ENCODE measurements at places on chromosomes 16 and 17.
A peak's percentile ranks its signal among the peaks of the same experiment; 100 is the strongest.

- DNase-seq, result no peak
Observed at GRCh38 chr16:30357085-30357714, 2.1 kb upstream of the CD2BP2 start.

GRCh38 chr16:64132190-64132589 is 989.7 kb downstream of the CDH11 start:
- DNase-seq, result no peak

GRCh38 chr16:83912519-83913244 is 13.8 kb downstream of the MLYCD start:
- no peak for DNase-seq

DNA sequence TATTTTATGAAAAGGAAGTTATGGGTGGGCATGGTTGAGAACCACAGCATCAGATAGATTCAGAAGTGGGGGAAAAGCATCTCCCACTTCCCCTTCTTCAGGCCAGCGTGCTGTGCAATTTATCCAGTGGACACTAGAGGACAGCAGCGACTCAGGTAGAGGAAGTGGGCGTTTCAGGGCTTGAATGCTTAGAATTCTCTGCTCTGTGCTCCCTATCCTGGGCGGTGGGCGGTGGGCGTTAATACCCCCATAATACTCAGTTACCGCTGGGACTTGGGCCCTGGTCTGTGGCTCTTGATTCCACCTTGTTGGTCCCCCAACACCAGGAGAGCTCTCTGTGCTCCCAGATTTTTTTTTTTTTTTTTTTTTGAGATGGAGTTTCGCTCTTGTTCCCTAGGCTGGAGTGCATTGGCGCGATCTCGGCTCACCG is 3.7 kb upstream of the LYZL6 start:
- DNase-seq, result peak; percentile 20

DNA sequence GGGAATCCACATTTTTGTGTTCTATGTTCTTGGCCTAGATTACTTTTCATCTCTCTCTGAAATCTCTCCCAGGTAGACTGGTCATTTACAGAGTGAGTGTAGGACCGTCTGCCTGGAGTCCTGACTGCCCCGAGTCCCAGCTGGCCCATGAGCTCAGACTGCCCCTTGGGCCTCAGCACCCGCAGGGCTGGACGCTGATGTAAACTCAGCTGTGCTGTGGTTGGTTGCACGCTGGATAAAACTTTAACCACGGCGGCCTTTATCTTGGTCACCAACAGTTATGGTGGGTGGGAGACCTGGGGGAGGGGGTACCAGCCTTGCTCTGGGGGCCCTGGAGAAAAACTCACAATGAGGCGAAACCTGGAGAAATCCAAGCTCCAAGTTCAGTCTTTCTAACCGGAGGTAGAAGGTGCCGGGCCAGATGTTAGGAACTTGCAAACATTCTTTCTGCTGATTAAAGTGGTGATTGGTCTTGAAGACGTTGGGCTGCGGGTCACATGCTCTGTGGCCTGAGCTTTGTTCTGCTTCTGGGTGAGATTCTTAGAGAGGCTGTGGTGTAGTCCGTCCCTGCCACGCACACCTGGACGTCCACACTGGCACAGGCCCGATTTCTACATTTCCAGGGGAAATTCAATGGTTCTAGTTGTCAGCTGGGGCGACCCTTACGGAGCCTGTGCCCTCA is 6.9 kb downstream of the METRNL start:
- DNase-seq, result no peak

DNA sequence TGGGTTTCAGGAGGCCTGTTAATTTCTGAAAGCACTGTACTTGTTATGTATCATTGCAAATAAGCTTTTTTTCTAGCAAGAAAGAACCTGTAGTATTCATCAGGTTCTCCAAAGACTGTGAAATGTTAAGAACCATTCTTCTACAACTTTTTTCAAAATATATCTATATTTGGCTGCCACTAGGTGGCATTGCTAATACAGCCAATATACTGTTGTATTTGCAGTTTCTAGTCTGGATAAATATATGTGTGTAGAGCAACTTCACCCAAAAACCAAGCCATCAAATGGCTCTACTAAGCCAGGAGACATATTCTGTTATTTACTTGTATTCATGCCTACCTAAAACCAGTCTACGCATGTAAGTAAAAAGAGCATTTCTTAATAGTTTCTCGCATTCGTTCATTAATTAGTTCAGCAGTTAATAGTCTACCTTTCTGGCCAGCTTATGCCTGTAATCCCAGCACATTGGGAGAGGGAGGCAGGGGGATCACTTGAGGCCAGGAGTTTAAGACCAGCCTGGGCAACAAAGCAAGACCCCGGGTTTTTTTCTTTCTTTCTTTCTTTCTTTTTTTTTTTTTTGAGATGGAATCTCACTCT is 39.5 kb downstream of the VMP1 start:
- peak; percentile 55 for DNase-seq

GRCh38 chr17:50182783-50183420 is 17.1 kb downstream of the SGCA start:
- no peak for DNase-seq

- peak; percentile 94 for DNase-seq
Observed at GRCh38 chr17:38464723-38465390, 36.6 kb downstream of the ARHGAP23 start.

- peak; percentile 96 for DNase-seq
Observed at GRCh38 chr16:51151961-51152663, 1.0 kb upstream of the SALL1 start.

DNA sequence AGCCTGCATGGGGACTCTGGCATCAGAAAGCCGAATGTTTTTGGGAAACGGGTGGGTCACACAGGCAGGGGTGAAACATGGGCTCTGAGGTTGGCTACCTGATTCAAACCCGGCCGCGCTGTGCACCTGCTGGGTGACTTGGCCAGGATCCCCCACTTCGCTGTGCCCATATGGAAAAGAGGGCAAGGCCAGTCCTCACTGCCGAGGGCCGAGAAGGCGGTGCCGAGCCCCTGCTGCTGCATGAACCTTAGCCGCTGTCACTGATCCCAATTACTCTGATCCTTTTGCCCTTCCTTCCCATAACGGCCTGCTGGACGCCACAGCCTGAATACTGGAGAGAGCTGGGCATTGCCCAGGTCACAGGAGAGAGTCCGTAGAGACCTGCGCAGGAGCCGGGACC is 17.7 kb downstream of the KDM8 start:
- DNase-seq, result no peak

GRCh38 chr16:31274831-31275816 is 15.3 kb downstream of the ITGAM start:
- no peak for DNase-seq

DNA sequence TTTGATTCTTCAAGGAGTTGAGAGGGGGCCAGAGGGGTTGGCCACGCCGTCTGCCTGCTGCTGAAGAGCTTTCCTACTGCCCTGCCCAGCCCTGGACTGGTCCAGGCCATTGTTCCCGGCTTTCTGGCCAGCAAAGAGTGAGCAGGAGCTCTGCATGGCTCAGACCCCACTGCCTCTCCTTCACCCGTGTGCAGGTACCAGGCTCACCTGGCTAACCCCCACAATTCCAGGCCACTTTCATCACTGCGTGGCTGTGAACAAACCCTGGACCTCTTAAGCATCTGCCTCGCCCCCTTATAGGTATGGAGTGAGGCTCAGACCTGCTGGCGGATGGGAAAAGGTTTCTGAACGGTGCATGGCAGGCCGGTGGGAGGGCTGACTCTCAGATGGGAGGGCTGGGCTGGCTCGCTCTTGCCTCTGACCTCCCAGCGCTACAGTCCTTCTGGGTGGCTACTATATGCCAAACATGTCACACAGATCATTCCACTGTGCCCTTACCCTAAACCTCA is 8.9 kb downstream of the ZNF319 start:
- DNase-seq, result no peak

GRCh38 chr16:726438-727290 is at the start of the genes CCDC78 and HAGHL:
Gene CCDC78, minus strand, starts transcription at chr16:726443. Its CDS starts 76 bp downstream, at chr16:726367.
Gene HAGHL, plus strand, starts transcription at chr16:727106. Its CDS starts 404 bp downstream, at chr16:727510.
- peak; percentile 52 for DNase-seq

DNA sequence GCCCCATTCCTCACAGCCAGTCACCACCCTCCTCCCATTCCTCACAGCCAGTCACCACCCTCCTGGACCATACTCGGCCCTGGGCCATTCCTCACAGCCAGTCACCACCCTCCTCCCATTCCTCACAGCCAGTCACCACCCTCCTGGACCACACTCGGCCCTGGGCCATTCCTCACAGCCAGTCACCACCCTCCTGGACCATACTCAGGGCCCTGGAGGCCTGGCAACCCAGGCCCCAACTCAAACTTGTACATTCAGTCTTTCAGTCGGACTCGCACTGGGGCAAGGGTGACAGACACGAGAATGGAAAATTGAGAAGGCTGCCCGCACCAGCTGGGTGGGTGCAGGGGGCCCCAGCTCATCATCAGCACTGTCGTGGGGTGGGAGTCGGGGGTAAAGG is 30.4 kb upstream of the FOXK2 start:
- peak; percentile 81 for DNase-seq

- DNase-seq, result no peak
Observed at GRCh38 chr17:78116411-78116810, 12.1 kb downstream of the TMC6 start.

GRCh38 chr16:11462861-11463260 is 117.6 kb downstream of the RMI2 start:
- DNase-seq, result no peak

- no peak for DNase-seq
Observed at GRCh38 chr16:1972490-1972877, 631 bp downstream of the TBL3 start.

GRCh38 chr16:19304750-19305149 is 19.2 kb downstream of the CLEC19A start:
- no peak for DNase-seq

Measured in AG08395 (cell line).